Right atrium auricular region (tissue), 2 donors: ENCODE measurements at places on chromosomes 12 and 14. TPM values are rescaled to one million over a fixed set of nuclear protein-coding genes. Genes with fewer than 3 reads are reported as not detected.

DNA sequence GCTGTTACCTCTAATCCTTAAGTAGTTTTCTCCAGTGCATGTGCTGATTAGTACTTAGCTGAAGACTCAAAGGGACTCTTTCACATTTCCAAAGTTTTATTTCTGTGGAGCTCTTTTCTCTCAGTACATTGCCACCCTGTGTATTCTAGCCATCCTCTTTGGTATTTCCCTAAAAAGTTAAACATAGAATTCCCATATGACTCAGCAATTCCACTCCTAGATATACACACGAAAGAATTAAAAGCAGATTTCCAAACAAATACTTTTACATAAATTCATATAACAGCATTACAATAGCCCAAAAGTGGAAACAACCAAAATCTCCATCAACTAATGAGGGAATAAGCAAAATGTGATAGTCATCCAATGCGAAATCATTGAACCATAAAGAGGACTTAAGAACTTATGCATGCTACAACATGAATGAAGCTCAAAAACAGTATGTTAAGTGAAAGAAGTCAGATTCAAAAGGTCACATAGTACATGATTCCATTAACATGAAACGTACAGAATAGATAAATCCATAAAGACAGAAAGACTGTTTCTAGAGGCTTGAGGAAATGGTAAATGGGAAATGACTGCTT lies 9.0 kb upstream of the NOVA1 start:
- no peak for DNase-seq
- H3K36me3 ChIP-seq: no peaks in the 10 kb centered on the region
- H3K4me3 ChIP-seq: no peak overlapping the region
- H3K27ac ChIP-seq: no peak overlapping the region

DNA sequence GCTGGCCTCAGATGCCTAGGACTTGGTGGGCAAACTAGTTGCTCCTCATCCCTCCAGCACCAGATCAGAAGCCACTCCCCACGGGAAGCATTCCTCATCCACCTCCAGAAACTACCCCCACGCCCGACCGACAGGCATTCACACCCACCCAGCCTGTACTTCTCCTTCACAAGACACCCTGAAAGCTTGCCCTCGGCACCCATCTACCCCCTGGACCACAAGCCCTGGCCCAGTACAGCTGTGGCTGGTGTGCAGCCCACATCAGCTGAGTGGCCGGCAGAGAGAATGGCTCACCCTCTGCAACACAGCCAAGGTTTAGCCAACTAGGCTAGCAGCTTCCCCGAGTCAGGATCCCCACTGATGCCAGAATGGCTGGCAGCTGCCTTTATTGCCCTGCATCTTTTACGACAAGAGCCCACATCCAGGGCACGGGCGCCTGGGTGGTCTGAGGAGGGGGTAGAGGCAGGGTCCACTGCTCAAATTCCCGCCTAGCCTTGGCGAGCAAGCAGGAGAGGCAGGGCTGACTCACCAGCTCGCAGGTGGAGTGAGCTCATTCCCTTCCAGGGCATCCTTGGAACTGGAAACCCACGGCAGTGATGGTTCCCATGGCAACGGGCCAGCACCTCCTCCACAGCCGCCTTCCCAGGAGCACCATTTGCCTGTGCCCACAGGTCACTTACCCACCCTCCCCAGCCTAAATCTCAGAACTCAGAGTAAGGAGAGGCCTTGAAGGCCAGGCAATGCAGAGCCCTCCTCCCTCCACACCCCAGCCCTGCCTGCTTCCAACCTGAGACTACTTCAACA lies 17.1 kb downstream of the ACTN1 start:
- H3K27ac ChIP-seq: peak overlapping the region; percentile 6
- H3K36me3 ChIP-seq: peaks cover 7% of the 10 kb centered on the region
- H3K4me3 ChIP-seq: no peak overlapping the region

The NGB gene
- not detected for total RNA-seq

The KLRG1 gene
- 1.7 TPM for total RNA-seq
